Neural crest cell (in vitro differentiated cells): ENCODE measurements at places on chromosomes 13 and 19. TPM values are rescaled to one million over a fixed set of nuclear protein-coding genes. Genes with fewer than 3 reads are reported as not detected.

Gene GPR42
- not detected in 2 replicates for total RNA-seq

DNA sequence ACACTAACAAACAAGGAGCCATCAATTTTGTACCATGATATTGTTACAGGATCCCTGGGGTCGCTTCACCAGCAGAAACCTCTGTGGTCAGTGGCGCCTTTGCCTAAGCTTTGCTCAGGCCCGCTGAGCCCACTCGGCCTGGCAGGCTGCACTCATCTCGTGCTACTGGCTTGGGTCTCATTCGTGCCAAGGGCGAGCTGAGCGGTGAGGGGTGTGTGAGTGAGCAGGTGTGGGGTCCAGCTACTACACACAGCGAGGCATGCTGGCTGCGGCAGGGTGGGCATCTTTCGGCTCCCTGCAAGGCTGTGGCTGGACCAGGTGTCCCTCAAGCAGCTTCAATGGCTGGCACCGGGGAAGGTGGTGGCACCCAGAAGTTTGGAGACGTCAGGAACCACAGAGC, 19.1 kb downstream of the CPB2 start:
- DNase-seq, result no peak

Gene MBNL2
- 16.9 and 18.7 TPM in 2 replicates for total RNA-seq

DNA sequence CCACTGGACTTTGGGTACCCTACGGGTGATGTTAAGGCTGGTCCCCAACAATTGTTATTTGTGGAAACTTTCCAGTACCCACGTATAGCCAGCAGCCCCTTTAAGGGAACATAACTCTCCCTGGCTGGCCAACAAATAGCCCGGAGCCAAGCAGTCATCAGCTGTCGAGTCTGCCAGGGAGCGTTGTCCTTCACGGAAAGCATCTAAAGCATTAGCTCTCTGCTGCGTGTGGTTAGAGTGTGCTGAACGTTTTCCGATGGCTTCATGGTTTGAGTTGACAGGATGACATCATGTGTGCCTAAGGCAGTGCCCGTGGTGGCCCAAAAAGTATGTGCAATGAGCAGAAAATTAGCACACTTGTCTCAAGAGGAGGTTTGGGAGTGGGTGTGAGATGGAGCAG, 3.3 kb upstream of the ZNF556 start:
- DNase-seq, result no peak

- no peak for DNase-seq
These were observed 85.6 kb downstream of the GNG7 start for GRCh38 chr19:2616741-2617392.

Gene IGFL4
- 0.45 and 0.70 TPM in 2 replicates for total RNA-seq

- no peak for DNase-seq
These were observed 523.2 kb downstream of the KLF12 start for GRCh38 chr13:73610799-73611592.

DNA sequence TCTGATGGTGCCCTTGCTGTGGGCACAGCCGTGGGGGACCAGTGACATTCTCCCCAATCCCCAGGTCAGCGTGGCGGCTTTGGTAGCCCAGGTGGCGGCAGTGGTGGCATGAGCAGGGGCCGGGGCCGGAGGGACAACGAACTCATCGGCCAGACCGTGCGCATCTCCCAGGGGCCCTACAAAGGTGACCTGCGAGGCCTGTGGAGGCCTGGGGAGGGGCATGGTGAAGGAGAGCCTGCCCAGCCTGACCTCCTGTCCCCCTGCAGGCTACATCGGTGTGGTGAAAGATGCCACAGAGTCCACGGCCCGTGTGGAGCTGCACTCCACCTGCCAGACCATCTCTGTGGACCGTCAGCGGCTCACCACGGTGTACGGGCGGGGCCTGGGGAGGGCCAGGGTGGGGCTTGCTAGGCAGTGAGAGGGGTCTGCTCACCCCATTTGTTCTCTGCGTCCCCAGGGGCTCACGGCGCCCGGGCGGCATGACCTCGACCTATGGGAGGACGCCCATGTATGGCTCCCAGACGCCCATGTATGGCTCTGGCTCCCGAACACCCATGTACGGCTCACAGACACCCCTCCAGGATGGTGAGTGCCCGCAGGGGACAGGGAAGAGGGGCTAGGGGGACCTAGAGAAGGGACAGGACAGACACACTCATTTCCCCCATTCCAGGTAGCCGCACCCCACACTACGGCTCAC, 7.7 kb upstream of the TIMM50 start:
- no peak for DNase-seq

Gene PRKD2
- 55.5 and 57.2 TPM in 2 replicates for total RNA-seq

- DNase-seq, result no peak
These were observed 161.4 kb upstream of the TSHZ3 start for GRCh38 chr19:31510635-31511034.
